Daoy (cell line): ENCODE measurements at places on chromosomes 16 and 17. TPM values are rescaled to one million over a fixed set of nuclear protein-coding genes. Genes with fewer than 3 reads are reported as not detected.
A peak's percentile ranks its signal among the peaks of the same experiment; 100 is the strongest.

KRT39 gene
- not detected in 2 replicates for total RNA-seq

APOH gene
- total RNA-seq: not detected in 2 replicates

SRSF1 gene
- 499 and 574 TPM in 2 replicates for total RNA-seq

MYO19 gene
- 50.5 and 52.6 TPM in 2 replicates for total RNA-seq

KRT28 gene
- total RNA-seq: not detected in 2 replicates

HP gene
- total RNA-seq: not detected in 2 replicates

MYCBPAP gene
- 1.5 TPM in 1 of 2 replicates, not detected in the other for total RNA-seq

NPTX1 gene
- 0.11 TPM in 1 of 2 replicates, not detected in the other for total RNA-seq

KRT40 gene
- not detected in 2 replicates for total RNA-seq

STAT5A gene
- 11.9 and 18.7 TPM in 2 replicates for total RNA-seq

ZFP3 gene
- not detected in 2 replicates for total RNA-seq

STH gene
- not detected in 2 replicates for total RNA-seq

GRN gene
- 63.0 and 84.5 TPM in 2 replicates for total RNA-seq

HOXB9 gene
- 4.7 and 10.6 TPM in 2 replicates for total RNA-seq

- DNase-seq: no peak
These were observed 17.8 kb upstream of the SDR42E2 start for GRCh38 chr16:22144520-22144919.

GRCh38 chr16:88653596-88654362, 2.9 kb upstream of the CYBA start:
- DNase-seq: no peak

DNA sequence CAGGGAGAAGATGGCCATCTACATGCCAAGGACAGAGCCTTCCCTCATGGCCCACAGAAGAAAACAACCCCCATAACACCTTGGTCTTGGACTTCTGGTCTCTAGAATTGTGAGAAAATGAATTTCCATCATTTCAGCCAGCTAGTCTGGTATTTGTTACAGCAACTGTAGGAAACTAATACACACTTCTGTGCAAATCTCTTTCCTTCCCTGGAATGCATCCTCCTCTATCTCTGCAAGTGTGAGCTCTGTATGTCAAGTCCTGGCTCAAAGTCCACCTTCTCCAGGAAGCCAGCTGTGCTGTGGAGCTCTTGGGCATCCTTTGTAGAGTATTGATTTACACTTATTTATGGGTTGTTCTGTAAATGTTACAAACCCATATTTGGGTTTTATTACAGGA, 89.7 kb downstream of the SDK2 start:
- no peak for DNase-seq

DNA sequence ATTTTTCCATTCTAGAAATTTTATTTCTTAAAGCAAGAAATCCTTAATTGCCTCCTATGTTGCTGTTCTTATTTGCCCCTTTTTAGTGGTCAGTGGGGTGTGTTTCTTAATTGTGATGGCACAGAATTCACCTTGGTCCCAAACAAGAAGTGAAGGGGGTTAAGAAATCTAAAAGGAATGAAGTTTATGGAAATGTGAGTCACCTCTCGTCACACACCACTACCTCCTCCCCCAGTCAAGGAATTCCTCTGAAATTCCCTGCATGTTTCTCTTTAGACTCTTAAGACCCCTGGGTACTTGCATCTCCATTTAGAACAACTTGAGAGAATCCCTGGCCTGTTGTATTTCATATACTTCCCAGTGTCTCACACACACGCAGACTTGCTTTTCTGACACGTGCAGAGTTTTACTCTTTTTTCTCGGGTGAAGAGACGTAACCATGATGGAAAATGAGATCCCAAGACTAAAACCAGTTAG, 247.4 kb downstream of the PRKCA start:
- peak; percentile 82 for DNase-seq

GRCh38 chr17:4903051-4903818, at the start of gene CHRNE:
CHRNE (minus strand) TSS chr17:4903098; CDS start chr17:4903063, 35 bp downstream.
- peak; percentile 77 for DNase-seq

DNA sequence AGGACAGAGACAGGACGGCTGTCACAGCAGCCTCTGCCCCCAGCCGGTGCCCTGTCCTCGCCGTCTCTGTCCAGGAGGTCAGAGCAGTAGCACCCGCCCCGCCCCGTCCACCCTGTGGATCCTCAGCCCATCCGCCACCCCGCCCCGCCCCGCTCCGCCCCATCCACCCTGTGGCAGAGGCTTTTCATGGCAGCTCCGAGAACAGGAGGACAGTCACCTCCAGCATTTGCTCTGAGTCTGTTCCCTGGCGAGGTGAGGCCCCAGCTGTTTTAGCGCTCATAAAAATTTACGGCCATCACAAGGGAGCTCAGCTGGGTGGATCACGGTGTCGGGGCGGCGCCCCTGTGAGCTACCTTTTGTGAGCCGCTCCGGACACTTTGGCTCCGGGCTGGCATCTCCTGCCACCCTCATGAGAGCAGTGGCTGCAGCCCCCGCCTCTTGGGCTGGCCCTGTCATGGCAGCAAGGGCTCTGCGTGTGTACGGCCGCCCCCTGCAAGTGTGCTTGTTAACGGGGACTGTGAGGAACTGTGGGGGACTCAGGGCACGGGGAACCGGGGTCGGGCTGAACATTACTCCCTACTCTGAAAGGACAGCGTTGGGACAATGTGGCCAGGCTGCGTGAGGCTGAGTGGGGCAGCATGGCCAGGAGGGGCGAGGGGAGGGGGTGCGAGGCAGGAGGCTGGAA, 32.3 kb upstream of the GNG13 start:
- no peak for DNase-seq

DNA sequence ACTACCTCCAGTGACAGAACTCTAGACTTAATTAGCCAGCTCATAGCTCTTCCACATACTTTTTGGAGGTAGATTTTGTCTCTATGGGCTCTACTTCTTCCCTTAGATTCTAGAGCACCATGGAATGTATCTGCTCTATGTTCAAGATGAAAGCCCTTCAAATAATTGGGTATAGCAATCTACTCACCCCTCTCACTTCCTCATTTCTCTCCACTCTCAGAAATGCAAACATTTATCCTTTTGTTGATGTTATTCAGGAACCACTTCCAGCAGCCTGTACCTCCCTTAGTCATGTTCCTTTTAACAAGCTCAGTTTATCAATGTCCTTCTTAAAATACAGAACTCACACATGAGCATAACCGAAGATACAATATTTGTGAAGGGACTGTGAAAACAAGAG, 78.5 kb downstream of the GRIN2A start:
- DNase-seq: no peak

GRCh38 chr16:68093816-68094613, 8.8 kb downstream of the NFATC3 start:
- DNase-seq: no peak

DNA sequence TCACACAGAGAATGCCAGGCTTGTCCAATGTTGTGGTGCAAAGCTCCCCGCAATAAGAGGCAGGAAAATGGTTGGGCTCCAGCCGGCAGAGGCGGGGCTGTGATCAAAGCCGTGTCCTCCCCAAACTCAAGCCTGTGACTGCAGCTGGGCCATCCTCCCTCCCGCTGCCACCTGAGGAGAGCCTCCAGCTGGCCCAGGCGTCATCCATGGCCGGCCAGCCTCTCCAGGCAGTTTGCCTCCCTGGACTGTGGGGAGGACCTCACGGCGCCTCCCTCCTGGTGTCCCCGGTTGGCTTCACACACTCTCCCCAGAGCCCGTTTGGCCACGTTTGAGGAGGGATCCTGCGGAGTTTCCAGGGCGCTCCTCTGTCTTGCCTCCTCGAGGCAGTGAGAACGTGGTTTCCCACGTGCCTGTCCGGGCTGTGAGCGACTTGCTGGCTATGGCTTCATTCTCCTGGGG, 134.1 kb downstream of the IRF8 start:
- DNase-seq: no peak

DNA sequence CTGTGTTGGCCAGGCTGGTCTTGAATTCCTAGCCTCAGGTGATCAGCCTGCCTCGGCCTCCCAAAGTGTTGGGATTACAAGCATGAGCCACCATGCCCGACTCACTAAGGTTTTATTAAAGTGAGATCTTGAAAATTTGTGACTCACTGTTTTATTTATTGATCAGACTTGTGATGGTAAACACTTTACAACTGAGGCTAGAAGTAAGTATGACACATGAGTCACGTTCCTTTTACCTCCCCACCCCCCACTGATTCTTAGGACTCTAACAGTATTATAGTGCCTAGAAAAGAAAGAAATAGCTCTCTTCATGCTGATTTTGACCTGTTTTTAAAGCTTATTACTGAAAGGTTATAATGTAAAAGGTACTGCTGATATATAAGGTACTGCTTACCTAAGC, 160.6 kb downstream of the TANC2 start:
- no peak for DNase-seq

- DNase-seq: no peak
These were observed 8.3 kb downstream of the CDH13 start for GRCh38 chr16:82634955-82635610.

DNA sequence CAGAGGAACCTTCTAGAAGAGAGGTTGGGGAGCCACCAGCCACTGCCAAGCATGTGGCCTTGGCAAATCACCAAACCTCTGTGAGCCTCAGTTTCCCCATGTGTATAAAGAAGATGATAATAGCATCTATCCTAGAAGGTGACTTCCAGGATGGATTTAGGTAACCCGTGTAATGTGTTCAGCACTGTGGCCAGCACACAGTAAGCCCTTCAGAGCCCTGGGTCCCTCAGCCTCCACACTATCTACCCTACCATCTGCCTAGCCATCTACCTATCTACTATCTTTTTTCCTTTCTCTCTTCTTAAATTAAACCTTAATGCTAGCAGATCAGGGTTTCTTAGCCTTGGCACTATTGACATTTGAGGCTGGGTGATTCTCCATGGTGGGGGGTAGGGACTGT, 33.0 kb downstream of the TEKT5 start:
- no peak for DNase-seq
